ENCODE measurements at places on chromosomes 6 and 20.
A peak's percentile ranks its signal among the peaks of the same experiment; 100 is the strongest.

- no peak for DNase-seq
Measured at GRCh38 chr6:13013681-13014503, 297.3 kb downstream of the PHACTR1 start.

GRCh38 chr20:59708326-59708725 is 104.0 kb downstream of the PHACTR3 start:
- DNase-seq, result no peak

GRCh38 chr6:168216117-168216516 is 103.5 kb downstream of the DACT2 start:
- no peak for DNase-seq

DNA sequence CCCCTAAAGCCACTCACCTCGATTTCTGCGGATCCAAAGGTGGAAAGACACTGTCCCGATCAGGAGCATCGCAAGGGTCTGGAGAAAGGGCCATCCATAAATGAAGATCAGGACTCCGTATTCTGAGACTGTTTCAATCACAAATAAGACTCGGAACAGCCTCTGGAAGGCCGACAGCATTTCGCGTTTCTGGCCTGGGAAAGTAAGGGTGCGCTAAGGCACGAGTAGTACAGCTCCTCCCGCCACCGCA is 44.6 kb downstream of the DPPA5 start:
- DNase-seq, result no peak

GRCh38 chr6:38269461-38270172 is 370.1 kb downstream of the BTBD9 start:
- DNase-seq, result no peak

GRCh38 chr6:83514466-83514865 is 2.1 kb downstream of the PRSS35 start:
- no peak for DNase-seq

DNA sequence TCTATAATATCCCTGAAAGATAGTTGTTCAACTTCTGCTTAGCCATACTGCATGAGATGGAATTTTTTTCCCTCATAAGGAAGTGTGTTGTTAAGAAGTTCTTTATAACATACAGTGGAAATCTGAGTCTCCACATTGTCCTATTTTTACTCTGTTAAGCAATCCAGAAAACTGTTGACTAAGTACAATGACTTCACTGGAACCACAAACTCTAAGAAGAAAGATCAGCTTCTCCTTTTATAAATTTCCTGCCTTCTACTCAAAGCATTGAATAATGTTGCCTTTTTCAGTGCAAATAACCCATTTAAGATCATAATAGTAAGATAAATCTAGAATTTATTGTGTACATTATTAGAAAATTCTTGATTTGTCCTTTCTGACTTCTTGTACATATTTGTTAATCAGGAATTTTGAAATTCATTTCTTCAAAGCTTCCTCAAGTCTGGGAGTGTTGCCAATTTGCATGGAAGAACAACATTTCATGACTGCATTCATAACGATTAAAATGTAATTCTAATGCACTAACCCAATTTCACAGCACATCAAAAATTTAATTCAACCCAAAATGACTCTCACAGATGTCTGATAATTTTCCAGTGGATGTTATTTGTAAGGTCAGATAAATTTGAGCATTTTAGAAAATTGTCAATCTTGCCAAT is 45.6 kb upstream of the ANKEF1 start:
- DNase-seq, result no peak

DNA sequence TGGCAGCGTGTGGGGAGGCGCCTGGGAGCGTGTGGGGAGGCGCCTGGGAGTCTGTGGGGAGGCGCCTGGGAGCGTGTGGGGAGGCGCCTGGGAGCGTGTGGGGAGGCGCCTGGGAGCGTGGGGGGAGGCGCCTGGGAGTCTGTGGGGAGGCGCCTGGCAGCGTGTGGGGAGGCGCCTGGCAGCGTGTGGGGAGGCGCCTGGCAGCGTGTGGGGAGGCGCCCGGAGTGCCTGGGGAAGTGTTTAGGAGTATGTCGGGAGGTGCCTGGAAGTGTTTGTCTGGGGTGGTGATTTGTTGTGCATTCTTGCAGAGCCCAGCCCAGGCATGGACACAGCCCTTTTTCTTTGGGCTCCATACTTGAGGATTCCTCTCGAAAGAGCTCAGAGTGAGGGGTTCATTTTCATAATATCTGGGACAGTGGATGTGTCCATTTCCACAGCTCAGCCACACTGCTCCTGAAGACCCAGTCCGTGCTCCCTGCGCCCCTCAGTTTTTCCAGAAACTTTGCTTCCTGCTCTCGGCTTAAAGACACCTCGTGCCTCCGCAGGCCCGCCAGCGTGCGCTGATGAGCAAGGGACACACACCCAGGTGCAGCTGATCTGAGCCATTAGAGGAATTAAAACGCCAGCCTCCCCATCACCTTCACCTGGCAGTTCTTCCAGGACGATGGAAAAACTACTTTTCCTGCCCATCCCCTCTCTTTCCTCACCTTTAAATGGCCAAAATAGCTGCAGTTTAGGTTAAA is 172.2 kb upstream of the THBS2 start:
- DNase-seq, result peak; percentile 6

DNA sequence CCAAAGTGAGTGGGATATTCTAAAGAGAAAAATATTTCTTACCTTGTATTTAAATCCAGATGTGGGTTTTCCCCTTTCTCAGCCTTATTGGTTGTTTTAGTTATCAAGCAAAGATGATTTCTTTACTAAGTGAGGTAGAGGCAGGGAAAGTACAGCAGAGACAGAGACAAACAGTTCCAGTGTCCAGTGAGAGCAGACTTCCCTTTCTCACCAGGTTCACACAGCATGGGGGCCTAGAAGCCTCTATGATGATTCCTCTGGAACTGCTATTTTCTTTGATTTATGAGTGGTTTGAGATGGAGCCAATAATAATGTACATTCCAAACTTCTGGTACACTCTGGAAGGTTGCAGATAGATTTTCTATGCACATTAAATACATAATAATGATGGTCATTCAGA is 234.0 kb upstream of the MARCKS start:
- DNase-seq, result no peak

- DNase-seq, result no peak
Measured at GRCh38 chr6:150336299-150336698, 32.5 kb upstream of the IYD start.

DNA sequence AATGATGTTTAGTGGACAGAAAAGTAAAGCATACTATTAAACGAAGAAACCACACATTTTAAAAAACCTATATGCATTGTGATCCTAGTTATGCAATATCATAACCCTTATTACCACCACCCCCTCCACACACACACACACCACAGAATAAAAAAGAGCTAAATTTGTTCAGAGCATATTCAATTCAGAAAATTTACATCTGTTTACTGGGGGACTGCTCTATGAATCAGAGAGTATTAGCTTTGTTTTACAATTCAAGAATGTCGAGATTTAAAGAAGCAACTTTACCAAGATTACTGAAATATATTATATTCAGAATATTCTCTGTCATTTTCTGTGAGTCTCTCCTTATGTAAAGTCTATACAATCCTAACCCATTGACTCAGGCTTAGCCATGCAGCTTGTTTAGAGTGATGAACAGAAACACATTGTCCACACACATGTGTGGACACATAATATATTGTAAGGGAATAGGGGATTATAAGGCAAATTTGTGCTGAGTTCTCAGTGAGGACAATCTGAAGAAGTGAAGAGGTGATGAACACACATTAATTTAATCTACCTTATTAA is 369.6 kb upstream of the MARCKS start:
- no peak for DNase-seq

DNA sequence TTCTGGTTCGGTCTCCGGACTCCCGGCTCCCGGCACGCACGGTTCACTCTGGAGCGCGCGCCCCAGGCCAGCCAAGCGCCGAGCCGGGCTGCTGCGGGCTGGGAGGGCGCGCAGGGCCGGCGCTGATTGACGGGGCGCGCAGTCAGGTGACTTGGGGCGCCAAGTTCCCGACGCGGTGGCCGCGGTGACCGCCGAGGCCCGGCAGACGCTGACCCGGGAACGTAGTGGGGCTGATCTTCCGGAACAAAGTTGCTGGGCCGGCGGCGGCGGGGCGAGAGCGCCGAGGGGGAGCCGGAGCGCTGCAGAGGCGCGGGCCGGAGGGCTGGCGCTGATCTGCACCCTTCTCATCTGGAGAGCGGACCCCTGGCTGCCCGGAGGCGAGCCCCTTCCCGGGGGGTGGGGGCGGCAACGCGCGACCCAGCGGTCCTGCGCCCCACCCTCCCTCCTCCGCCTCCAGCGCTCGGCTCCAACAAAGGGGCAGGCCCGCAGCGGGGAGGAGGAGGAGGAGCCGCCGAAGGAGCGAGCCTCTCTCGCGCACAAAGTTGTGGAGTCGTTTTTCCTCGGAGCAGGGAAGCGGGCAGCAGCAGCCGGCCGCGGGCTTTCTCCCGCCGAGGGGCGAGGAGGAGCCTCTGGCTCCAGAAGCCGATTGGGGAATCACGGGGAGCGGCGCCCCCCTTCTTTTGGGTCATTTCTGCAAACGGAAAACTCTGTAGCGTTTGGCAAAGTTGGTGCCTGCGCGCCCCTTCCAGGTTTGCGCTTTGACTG is at the start of gene UTRN:
Gene UTRN, plus strand, starts transcription at position 553 of the 765 bp plus-strand sequence. CDS start 6,494 bp downstream, outside the sequence.
- DNase-seq, result peak; percentile 31

DNA sequence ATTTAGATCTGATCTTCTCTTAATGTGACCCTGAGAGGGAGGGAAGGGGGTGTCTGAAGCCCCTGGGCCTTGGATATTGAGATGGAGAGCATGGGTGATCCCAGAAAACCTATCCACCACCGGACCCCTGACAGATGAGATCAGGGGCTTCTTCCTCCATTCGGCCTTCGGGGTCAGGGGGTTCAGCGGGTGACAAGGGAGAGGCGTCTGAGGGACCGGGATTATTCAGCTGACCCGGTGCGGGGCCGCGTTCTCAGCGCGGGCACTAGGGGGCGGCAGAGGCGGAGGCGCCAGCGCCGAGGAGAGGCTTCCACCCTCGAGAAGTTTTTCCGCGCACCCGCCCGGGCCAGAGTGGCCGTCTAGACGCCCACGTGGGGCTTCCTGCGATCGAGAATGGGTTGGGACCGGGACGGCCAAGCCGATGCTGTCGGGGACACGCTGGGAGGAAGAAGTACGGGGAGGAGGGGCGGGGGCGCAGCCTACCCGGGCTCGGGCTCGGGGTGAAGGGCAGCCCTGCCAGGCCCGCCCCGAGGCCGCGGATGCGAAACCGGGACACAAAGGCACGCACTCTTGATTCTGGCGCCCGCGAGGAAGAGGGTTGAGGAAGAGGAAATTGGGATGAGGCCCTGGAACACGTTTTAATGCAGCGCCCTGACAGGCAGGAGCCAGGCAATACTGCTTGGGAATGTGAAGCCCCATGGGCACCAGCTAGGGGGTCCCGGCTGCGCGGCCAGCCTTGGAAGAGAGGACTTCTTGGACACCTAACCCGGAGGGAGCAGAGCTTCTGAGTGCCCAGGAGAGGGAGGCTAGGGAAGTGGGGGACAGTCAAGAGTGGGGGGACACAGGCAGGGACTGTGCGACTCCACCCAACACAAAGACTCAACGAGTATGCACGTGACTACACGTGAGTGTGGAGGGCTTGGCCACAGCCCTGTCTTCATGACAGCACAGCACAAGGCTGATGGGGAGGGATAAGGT is 30.6 kb downstream of the COL11A2 start:
- DNase-seq, result peak; percentile 75

- no peak for DNase-seq
Measured at GRCh38 chr6:12935637-12936036, 219.1 kb downstream of the PHACTR1 start.

DNA sequence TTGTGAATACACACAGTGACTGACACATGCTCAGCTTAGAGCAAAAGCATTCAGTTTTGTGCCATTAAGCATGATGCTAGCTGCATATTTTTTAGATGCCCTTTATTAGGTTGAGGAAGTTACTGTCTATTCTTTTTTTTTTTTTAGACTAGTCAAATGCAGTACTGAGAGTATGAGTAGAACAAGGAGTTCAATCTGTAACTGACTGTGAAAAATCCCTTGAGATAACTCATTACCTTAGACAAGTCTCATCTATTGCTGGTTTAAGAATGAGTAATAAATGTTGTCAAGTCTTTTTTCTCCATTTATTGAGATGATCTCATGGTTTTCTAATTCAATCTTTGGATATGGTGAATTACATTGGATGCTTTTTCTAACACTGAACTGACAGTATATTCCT is 23.2 kb downstream of the AHI1 start:
- no peak for DNase-seq

GRCh38 chr6:158048589-158048988 is 66.9 kb downstream of the SYNJ2 start:
- DNase-seq, result no peak

DNA sequence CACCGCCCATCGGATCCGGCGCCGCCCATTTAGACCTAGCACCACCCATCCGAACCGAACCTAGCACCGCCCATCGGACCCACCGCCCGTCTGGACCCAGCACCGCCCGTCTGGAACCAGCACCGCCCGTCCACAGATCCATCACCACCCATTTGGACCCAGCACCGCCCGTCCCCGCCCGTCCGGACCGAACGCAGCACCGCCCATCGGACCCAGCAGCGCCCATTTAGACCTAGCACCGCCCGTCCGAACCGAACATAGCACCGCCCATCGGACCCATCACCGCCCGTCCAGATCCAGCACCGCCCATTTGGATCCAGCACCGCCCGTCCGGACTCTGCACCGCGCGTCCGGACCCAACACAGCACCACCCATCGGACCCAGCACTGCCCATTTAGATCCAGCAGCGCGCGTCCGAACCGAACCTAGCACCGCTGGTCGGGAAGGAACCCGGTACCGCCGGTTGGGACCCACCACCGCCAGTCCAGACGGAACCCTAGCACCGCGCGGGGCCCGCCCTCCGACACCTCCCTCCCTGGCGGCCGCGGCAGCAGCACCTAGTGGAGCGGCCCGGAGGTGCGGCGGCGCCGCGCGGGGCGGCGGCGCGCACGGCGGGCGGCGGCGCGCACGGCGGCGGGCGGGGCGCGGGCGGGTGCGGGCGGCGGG is 348 bp upstream of the AFDN start:
- DNase-seq, result peak; percentile 25

DNA sequence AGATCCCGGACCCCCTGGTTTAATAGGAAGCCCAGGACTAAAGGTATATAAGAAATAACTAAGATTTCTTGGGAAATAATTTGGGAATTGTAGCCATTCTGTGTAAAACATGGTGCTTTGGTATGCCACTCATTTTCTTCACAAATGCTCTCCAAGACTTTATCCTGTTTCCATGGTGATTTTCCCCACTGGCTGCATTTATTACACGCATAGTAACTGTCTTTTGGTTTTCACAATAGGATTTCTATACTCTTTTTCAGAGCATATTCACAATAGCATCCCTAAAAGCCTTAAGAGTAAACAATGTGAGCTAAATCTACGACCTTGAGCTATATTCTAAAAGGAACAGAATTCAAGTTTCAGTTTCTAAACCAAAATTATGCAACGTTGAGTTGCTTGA is 160.8 kb downstream of the COL9A1 start:
- DNase-seq, result no peak

All from stimulated activated CD8-positive, alpha-beta memory T cell treated with anti-CD3 and anti-CD28 coated beads, Interleukin-15, amount 100 ng/mL, for 48 hours (primary cell).